Stimulated activated naive B cell treated with anti-CD40 and anti-IgM and Interleukin-4, amounts not matched to agents 10 μg/mL and 1 μg/mL and 100 μg/mL, for 72 hours (primary cell): ENCODE measurements at places on chromosomes 12 and 14.

- no peak for DNase-seq
These were observed 65.7 kb downstream of the TNFAIP2 start for GRCh38 chr14:103188810-103189480.

GRCh38 chr12:34218193-34219045 lies 196.1 kb downstream of the ALG10 start:
- DNase-seq, result peak; percentile 63

- DNase-seq, result no peak
These were observed 55.4 kb upstream of the FUT8 start for GRCh38 chr14:65357113-65357512.

DNA sequence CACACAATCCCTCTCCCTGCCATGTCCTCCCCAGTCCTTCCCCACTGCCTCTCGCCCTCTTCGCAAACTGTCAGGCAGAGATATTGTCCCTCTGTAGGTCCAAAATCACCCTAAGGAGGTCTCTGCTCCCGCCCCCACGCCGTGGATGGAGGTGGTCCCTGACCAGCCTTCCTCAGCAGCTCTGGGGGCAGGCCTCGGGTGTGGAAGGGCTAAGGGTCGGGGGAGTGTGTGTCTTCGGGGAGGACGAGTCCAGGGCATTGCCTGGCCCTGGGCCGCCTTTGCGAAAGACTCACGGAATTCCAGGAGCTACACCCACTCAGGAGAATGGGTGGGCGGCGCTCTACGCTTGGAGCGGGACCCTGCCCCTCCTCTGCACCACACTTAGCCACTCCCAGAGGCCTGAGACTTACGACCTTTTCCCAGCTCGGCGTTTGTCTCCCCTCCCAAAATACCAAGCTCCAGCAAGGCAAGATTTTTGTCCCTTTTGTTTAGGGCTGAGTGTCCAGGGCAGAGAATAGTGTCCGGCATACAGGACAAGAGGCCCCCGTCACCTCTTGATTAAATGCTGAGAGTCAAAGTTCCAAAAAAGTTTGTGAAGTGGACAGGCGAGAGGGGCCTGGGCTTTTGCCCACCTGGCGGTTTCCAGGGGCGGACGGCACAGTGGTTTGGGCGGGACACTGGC lies 881 bp downstream of the PYGL start:
- DNase-seq, result no peak

- no peak for DNase-seq
These were observed 21.0 kb upstream of the EMP1 start for GRCh38 chr12:13175499-13175898.

DNA sequence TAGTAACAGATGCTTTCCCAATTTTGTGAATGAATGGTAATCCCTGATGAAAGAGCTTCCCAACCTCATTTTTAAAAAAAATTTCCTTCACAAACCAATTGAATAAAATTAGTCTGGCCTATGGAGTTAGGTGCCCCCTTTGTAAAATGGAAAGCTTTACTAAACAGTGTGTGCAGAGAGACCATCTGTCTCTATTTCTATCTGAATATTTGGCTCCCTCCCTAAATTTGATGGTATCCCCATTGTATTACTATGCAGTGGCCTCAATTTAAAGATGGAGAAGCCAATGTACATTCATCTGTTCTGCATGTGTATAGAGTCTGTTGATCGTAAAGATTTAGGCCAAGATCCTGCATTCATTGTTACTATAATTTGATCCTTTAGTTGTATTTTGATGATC lies 397.7 kb upstream of the RGS6 start:
- DNase-seq, result no peak

- peak; percentile 21 for DNase-seq
These were observed 8.4 kb downstream of the TMEM19 start for GRCh38 chr12:71694099-71694820.

DNA sequence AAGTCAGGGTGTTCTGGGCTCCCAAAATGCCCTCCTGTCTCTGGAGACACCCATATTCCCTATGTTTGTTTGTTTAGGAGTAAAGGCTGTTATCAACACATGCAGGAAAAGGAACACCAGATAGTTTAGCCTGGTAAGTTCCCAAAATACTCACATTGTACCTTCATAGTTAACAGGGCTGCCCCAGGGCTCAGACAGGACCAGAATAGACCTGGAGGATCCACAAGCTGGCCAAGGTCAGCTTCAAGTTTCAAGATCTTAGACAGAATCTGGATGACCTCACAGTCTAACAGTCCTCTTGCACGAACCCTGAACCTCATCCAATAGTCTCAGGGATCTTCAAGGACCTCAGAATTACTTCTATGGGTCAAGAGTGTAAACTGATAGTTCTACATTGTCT lies 18.1 kb upstream of the HSP90B1 start:
- DNase-seq, result no peak

DNA sequence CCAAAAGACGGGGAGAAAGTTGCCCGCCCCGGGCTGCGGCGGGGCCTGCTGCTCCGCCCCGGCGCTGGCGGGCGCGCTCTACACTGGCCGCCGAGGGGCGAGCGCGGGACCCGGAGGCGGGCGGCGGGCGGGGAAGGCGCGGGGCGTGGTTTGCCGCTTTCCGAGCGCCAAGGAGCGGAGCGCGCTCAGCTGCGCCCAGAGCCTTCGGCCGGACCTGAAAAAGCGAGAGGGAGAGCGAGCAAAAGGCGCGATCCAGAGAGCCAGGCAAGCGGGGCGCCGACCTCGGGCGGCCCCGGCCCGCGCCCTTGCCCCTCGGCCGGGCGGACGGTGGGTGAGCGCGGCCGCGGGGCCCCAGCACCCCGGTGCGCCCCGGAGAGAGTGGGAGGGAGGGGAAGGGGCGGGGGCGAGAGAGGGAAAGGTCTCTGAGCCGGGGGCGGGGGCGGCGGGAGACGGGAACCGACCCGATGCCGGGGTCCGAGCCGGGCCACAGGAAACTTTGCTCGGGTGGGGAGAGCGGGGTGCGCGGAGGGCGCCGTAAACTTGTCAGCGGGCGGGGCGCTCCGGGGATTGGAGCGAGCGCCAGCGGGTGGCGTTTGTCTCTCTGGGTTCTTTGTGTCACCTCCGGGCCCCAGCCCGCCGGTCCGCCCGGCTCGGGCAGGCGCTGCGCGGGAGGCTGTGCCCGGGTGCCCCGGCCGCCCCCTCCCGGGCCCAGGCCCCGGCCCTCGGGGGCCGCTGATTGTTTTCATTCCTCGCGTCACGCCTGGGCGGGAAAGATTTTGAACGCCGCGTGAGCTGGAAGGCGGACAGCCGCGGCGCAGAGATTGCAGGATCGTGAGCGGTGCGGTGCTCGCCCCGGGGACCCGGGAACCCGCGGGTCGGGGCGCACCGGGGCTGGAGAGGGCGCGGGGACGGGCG lies at the start of gene SYNE2:
SYNE2 (plus strand) TSS at position 188 of the 915 bp plus-strand sequence. CDS start 56,145 bp downstream, outside the sequence.
- DNase-seq, result peak; percentile 73

- no peak for DNase-seq
These were observed 85.9 kb upstream of the CCDC91 start for GRCh38 chr12:28104316-28104715.

DNA sequence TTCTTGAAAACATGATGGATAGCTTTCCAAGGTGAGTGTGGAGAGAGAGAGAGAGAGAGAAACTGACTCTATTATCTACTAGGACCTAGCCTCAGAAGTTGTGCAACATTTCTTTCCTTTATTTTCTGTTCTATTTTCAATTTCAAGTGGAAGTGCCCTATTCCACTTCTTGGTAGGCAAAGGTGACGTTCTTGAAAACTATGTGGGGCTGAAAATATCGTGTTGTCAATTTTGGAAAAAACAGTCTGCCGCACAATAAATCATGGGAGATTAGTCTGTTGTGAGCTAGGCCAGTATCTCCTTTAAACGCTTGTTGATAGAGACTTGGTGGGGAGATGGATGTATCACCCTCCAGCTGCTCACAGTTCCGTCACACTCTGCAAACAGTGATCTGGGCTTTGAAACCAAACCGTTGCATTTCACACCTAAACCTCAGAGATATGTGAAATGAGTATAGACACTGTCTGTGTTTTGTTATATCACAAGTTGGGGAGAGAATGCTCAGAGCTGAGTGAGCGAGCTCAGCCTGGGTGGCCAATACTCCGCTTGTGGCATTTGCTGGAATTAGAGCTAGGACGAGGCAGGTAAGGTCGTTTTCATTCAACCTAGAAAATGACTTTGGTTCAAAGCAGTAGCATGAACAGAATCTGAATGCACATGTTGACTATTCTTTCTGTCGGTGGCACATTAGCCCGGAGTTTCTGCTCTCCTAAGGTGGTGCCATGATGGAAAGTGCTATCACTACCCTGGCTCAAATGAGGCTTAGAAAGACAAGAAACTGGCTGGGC lies 75.1 kb upstream of the ST8SIA1 start:
- DNase-seq, result no peak

- no peak for DNase-seq
These were observed 23.6 kb upstream of the GPHB5 start for GRCh38 chr14:63342371-63342770.
